Fibroblast of skin of abdomen (primary cell): ENCODE measurements at places on chromosomes 3 and 15.
A peak's percentile ranks its signal among the peaks of the same experiment; 100 is the strongest.

- no peak for DNase-seq
Measured at GRCh38 chr3:129106320-129106719, 15.3 kb downstream of the RAB43 start.

GRCh38 chr3:160828880-160829279 lies 72.8 kb downstream of the PPM1L start:
- DNase-seq = no peak

DNA sequence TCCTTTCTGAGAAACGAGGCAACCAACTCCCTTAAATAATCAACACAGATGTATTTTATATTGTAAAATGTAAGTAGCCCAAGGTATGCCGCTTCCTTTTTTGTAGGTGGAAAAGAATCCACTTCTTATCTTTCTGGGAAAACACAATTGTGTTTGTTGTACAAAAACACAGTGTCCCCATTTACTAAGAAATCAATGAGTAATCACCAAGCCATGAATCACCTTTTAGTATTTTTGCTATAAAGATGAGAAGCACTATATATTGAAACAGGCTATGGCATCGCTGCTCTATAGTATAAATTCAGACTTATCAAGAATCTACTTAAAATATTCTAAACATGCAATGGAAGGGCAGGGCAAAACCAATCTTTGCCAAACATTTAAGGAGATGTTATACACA lies 104.0 kb downstream of the TNIK start:
- DNase-seq = no peak

DNA sequence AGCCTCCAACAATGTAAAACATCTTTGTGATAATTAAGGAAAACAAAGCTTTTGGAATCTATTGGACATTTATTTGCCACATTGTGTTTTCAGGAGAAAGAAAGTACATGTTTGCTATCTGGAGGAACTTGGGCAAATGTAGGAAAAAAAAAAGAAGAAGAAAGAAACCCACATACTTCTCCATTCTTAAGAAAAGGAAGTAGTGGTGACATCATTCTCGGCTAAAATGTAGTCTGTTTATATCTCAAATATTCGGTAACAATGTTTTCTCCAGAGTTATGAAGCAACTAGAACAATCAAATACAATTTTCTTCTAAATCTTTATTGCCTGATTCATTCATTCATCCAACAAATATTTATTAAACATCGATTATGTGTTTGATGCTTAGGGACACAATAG lies 2.3 kb upstream of the TGFBR2 start:
- no peak for DNase-seq

- DNase-seq = no peak
Measured at GRCh38 chr15:68994981-68995761, 19.3 kb upstream of the NOX5 start.

- DNase-seq = no peak
Measured at GRCh38 chr3:102000620-102001209, 151.4 kb downstream of the NFKBIZ start.

DNA sequence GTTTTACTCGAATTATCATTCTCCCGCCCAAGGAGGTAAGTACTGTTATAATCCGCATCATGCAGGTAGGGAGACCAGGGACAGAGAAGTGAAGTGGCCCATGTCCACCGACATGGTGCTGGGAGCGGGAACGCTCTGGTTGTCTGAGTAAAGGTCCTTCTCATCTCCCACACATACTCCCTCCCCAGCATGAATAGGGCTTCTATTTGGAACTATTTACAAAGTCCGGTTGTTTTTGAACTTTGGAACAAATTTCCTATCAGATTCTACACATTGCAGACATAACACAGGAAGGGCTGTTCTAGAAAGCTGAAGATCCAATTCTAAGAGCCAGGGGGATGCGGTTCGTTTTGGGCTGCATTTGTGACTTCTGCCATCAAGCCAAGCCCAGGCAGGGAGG lies 94.8 kb upstream of the TLE3 start:
- no peak for DNase-seq

DNA sequence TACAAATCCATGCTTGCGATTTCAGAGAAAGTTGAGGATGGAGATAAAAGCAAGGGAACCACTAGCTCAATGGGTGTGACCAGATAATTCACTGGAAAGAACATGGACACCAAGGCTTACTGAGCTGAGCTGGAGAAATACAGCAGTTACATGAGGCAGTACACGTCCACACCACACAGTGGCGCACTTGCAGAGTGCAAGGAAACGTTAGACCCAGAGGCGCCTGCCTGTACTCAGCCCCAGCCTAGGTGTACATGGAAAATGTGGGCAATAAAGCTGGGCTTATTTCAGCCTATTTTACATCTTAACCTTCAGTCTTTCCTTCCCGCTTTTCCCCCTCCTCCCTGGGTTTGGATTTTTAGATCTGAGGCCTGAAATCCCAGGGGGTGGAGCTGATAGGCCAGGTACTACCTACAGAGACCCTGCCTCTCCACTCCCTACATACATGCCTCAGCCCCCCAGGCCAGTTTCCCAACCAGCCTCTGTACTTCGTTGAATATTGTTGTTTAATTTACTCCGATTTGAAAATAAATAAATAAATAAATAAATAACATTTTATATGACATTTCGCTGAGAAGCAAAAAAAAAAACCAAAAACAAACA lies 60.1 kb downstream of the PCOLCE2 start:
- DNase-seq = peak; percentile 68

DNA sequence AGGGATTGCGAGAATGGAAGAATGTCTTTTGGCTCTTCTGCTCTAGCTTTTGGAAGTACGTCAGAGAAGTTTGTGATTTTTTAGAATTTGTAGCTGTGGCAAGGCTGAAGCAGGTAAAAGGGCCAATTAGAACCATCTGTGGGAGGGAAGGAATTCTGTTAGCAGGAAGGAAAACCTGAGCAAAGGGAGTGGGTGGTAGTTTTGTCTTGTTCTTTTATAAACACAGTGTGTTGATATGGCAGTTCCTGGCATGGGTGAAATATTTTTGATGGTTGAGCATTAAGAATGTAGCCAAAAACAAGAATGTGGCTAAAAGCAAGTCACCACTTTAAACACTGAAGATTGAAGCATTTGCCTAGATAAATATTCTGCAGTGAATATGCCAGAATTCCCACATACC lies 23.8 kb downstream of the DAG1 start:
- DNase-seq = no peak

GRCh38 chr15:58771621-58772250 lies 634 bp downstream of the MINDY2 start:
- DNase-seq = peak; percentile 12

GRCh38 chr3:100103558-100104441 lies 10.5 kb downstream of the FILIP1L start:
- no peak for DNase-seq

DNA sequence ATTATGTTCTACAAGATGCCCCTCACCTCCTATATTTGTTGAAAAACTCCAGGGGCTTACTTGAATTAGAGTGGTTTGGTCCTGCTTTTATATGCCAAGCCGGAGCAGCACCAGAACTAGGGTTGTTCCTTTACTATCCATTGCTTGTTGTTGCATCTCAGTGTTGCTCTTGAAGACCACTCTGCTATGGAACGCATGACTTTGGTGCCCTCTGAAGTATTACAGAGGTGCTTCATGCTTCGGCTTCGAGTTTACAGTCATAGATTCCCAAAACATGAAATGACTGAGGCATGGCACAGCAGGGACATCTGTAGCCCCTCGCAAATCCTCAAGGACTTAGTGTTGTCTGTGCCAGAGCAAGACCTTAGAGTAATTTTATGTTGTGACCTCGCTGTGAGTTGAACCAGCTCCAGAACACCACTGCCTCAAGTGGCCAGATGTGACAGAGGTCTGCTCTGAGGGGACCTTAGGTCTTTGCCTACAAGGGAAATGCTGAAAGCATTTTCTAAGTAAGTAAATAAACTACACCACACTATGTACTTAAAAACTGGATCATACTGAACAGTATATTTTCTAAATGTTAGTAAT lies 67.2 kb upstream of the SIAH2 start:
- DNase-seq = no peak

DNA sequence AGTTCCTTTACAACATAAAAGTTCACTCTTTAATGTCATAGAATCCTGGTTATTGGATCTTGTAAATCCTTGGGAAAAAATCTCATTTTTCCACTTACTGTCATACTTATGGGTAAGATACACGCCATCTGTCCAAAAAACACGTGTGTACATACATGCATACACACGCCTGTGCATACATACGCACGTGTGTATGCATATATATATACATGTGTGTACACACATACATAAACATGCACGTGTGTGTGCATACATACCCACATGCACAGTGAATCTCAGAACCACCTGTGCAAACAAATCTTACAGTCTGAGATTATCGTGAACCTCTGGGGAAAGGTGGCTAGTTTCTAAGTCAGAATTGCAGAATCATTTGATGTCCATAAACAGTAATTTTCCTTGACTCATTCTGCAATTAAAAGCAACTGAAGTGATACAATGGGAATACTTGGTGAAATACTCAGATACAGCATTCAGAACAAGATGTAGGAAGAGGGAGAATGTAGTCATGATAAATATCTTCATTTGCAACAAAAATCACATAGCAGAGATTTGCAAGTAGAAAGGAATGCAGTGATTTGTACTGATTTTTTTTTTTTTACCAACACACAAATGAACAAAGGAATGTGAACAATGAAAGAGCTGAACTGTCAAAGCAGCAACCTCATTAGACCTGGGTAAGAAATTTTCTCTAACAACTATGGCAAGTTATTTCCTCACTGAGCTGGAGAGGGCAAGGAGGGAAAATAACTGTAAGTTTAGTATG lies 160.6 kb upstream of the POU1F1 start:
- DNase-seq = peak; percentile 88

- no peak for DNase-seq
Measured at GRCh38 chr15:98673133-98673532, 24.8 kb downstream of the IGF1R start.

DNA sequence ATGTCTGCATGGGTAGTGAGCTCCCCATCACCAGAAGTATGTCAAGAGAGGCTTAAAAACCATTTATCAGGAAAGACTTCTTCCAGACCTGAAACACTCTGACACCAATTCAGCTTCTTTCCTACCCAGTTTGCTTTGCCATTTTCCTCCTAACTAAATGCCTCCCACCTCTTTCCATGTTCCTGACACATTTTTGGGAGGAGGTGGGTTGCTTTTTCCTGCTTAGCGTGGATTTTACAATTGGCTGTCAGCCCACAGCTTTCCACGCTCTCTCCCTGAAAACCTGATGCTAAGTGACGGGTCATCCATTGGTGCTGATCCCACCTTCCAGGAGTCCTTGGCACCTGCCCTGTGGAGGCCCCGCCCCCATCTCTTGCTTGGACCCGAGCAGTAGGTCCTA lies 264.9 kb upstream of the ST8SIA2 start:
- no peak for DNase-seq

DNA sequence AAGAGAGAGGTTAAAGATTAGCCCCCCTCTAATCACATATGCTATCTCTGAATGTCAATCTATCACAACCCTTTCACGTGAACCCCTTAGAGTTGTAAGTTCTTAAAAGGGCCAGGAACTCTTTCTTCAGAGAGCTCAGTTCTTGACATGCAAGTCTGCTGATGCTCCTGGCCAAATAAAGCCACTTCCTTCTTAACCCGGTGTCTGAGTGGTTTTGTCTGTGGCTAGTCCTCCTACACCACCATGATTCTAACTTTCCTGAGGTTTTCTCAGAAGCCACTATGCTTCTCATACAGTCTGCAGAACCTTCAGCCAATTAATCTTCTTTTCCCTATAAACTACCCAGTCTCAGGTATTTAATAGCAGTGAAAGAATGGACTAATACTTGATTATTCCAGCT lies 231.1 kb upstream of the CNTN6 start:
- no peak for DNase-seq

DNA sequence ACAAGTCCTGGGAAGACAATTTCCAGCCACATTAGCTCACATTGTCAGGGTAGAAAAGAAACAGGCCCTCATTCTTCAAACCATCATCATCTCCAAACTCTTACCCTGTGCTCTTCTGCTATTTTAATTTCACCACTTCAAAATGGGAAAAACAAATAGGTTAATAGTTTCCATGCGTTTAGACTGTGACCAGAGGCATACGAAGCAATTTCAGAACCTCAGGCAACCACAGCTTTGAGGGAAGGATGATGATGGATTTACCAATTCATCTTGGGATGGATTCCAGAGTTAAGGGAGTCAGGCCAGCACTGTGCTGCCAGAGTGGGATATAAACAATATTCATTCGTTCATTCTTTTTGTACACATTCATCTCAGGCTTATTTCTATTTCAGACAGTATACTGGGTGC lies 307.8 kb upstream of the TPRG1 start:
- DNase-seq = peak; percentile 95

- no peak for DNase-seq
Measured at GRCh38 chr15:54987881-54988280, 208.9 kb downstream of the RSL24D1 start.

GRCh38 chr3:41241800-41242571 lies 42.7 kb downstream of the CTNNB1 start:
- DNase-seq = no peak

DNA sequence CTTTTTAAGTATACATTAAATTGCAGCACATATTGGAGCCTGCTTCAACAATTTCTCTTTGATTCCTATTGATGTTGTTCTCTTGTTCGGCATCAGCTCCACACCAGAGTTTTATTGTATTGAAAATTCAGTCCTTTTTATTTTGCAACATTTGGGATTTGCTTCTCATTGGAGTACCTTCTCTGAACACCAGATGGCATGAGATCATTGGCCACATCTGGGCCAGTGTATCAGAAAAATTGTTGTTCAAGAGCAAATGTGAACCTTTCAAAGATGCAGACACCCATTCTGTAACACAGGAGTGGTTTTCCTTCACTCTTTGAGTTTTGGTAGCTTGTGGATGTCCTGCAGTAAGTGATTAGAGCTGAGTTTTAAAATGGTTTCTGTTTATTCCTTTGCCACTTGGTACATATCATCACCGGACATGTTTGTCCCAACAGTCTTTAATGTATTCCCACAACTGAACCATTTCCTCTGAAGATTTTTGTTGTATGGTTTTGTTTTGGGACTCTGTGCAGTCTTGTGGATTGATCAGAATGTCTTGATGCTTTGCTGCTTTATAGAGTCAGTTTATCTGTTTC lies 96.1 kb downstream of the MCTP2 start:
- peak; percentile 36 for DNase-seq

DNA sequence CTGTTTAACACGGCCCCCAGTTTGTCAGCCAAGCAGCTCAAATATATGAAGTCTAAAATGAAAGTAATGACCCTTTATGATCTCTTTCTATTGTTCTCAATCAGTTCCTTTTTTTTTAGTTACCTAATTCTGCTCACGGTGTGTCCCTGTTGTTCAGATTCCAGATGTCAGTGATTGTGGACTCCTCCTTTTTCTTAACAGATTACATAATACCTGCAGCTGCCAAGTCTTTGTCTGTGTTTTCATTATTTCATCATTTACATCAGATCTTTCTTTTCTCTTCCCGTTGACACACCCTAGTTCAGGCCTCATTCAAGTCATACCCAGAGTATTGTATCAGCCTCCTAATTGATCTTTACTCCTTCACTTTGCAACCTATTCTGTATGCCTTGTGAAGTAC lies 56.1 kb upstream of the SKIL start:
- DNase-seq = peak; percentile 54
